ENCODE measurements at places on chromosomes 12 and 14.

- no peak for DNase-seq
Observed at GRCh38 chr12:12482150-12482761, 80.4 kb downstream of the DUSP16 start.

DNA sequence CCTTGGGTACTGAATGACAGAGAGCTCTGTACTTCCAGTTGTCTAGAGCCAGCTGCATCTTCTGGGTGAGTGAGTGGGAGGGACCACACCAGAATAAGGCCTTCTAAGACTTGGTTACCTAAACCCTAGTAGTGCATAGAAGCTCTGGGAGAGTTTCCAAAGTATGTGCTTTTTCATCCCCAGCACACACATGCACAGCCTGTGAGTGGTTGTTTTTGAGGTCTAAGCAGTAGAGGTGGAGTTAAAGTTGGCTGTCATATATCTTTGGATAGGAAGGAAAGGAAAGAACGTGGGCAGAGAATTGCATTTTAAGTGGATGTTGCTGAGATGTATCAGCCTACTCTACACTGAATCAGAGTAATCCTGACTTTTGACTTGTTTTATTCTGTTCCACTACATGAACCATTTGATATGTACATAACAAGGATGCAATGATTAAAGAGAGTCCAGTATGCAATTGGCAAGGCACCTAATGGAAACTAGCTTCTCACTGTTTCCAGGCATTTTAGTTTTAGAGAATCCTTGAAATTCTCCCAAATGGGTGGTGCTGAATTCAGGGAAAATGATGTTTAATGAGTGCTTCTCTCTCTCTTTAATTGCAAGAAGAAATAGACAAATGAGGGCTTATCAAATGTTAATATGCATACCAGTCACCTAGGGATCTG is 51.8 kb upstream of the PRICKLE1 start:
- DNase-seq, result no peak

- no peak for DNase-seq
Observed at GRCh38 chr12:77893918-77894317, 63.2 kb downstream of the NAV3 start.

GRCh38 chr12:98653866-98654493 is 8.9 kb downstream of the APAF1 start:
- no peak for DNase-seq

DNA sequence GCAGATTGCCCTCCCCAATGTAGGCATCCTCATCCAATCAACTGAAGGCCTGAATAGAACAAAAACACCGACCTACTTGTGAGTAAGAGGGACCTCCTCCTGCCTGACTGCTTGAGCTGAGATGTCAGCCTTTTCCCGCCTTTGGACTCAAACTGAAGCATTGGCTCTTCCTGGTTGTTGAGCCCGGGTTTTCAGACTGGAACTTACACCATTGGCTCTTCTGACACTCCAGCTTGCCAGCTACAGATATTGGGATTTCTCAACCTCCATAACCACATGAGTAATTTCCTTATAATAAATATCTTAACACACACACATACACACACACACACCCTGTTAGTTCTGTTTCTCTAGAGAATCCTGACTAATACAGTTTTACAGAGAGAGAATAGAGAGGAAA is 173.4 kb upstream of the NTF3 start:
- no peak for DNase-seq

All from dorsolateral prefrontal cortex (tissue), 122 donors.